Activated CD8-positive, alpha-beta memory T cell treated with anti-CD3 and anti-CD28 coated beads for 36 hours (primary cell): ENCODE measurements at places on chromosomes 5 and 9. TPM values are rescaled to one million over a fixed set of nuclear protein-coding genes. Genes with fewer than 3 reads are reported as not detected.

Gene PPIP5K2
- total RNA-seq = 65.9 TPM

Gene INVS
- total RNA-seq = 17.3 TPM

Gene TMEM174
- total RNA-seq = not detected

Gene COL15A1
- total RNA-seq = 0.04 TPM

Gene SPINK4
- not detected for total RNA-seq

Gene DMRT3
- total RNA-seq = not detected

Gene MTAP
- 98.6 TPM for total RNA-seq

Gene LEAP2
- total RNA-seq = 3.5 TPM
